ENCODE measurements at places on chromosomes 4 and X.

DNA sequence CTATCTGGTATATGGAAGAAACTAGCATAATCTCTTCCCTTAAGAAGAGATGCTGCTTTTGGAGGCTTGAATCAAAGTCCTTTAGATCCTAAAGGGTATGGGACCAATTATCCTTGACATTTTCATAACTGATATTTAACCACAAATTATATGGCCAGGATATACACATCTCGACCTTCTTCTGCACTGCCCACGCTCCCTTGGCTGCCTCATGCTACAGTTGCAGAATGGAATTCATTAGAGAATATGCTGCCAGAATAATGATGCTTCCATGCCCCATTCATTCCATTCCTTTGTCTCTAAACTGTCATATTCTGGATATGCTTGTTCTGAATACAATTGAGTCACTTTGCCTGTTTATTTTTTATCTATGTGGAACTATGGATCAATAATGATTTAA lies 157.1 kb upstream of the PACRGL start:
- DNase-seq: no peak

GRCh38 chr4:74023709-74024108 lies 14.8 kb downstream of the CXCL3 start:
- no peak for DNase-seq

DNA sequence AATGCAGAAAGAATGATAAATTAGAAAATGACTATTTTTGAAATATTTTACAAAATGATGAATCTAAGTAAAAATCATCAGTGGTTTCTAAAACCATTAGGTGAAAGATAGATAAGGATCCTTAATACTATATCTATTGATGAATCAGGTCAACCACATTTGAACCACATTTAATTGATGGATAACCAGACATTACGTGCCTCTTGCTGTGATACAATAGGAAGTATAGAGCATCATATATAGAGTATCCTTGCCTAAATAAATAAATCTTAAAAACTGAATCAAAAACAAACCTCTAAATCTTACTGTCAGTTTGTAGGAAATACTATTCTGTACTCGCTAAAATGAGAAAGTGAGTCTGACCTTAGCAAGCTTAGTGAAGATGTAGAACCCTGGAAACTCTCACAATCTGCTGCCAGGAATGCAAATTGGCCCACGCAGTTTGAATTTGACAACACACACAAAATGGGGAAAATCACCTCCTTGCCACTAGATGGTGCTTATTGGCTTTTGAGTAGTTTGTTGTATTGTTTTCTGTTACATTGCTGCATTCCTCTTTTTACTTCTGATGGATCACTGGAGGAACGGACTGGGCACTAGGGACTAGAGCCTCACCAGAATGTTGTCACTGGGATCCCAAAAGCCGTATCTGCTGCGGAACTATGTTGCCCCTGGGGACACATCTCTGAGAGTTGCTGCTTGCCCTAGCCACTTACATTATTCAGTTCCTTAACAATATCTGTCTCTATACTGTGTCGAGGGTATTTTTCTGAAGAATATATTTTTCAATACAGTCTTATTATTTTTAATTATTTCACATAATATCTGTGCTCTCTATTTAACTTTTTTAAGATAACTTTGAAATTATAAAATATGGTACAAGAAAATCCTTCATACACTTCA lies 25.4 kb upstream of the SLAIN2 start:
- DNase-seq: peak; percentile 25

GRCh38 chr4:48116582-48116981 lies 17.5 kb downstream of the TXK start:
- DNase-seq: no peak

DNA sequence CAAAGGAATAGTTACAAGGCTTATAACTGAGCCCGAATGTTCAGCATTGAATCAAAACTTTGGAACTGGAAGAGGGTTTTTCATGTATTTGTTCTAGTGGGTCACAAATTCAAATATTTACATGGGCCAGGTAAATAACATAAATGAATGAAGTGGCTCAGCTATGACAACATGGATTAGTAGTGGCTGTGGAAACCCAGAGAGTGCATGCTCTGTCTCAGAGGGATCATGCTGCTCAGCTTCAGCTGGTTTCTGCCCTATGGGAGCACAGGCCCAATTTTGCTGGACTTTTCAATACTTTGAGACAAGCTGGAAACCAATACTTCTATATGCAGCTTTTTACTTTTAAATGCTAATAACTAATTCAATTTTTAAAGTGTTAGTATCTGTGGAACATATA lies 394.0 kb upstream of the TEX13C start:
- DNase-seq: peak; percentile 40

DNA sequence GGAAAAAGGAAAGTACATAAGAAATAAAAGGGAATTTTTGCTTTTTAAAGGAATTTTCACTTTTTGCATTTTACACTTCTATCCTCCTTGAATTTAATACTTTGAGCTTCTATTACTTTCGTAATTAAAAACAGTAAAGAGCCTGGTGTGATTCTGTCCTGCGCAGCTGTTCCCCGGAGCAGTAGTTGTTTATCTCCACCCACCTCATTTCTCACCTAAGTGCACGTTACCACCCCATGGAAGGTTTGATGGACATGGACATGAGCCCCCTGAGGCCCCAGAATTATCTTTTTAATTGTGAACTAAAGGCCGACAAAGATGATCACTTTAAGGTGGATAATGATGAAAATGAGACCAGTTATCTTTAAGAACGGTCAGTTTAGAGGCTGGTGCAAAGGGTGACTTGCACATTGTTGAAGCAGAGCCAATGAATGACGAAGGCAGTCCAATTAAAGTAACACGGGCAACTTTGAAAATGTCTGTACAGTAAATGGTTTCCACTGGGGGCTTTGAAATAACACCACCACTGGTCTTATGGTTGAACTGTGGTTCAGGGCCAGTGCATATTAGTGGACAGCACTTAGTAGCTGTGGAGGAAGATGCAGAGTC lies 52.1 kb upstream of the TEX13D start:
- no peak for DNase-seq

- DNase-seq: no peak
These were observed 9.3 kb upstream of the SAT1 start for GRCh38 chrX:23773601-23774175.

GRCh38 chr4:139575072-139575471 lies 19.1 kb upstream of the SETD7 start:
- DNase-seq: no peak

DNA sequence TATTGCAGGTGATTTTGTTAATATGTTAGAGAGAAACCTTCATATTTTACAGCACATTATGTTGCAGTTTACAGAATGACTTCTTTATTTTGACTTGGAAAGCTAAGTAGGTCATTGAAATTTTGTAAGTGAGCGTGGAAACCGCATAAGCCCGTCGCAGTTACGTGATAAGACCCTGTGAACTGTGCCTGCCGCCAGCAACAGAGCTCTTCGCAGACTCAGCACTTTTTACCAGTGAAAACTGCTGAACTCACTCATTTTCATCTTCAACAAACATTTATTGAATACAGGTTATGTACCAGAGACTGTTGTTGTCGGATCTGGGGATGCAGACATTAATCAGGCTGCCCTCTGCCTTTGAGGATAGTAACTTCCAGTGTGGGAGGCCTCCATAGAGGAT lies 355.7 kb downstream of the HS3ST1 start:
- no peak for DNase-seq

GRCh38 chrX:45400027-45400779 lies 199.5 kb upstream of the DIPK2B start:
- DNase-seq: no peak

- no peak for DNase-seq
These were observed 464.9 kb upstream of the NWD2 start for GRCh38 chr4:36779601-36780000.

DNA sequence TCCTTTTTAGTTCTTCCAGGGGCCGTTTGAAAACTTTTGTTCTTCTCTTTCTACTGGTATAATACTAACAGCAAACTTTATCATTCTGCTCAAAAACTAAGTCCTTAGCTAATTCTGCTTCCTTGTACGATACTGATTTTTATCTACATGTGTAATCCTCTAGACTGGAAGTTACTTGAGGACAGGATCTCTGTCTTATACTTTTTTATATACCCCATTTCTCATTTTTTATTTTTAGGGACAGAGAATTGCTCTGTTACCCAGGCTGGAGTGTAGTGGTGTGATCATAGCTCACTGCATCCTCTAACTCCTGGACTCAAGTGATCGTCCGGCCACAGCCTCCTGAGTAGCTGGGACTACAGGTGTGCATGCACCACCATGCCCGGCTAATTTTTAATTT lies 2.2 kb downstream of the COX7B start:
- DNase-seq: no peak

GRCh38 chr4:40055511-40055862 lies 1.2 kb upstream of the N4BP2 start:
- no peak for DNase-seq

DNA sequence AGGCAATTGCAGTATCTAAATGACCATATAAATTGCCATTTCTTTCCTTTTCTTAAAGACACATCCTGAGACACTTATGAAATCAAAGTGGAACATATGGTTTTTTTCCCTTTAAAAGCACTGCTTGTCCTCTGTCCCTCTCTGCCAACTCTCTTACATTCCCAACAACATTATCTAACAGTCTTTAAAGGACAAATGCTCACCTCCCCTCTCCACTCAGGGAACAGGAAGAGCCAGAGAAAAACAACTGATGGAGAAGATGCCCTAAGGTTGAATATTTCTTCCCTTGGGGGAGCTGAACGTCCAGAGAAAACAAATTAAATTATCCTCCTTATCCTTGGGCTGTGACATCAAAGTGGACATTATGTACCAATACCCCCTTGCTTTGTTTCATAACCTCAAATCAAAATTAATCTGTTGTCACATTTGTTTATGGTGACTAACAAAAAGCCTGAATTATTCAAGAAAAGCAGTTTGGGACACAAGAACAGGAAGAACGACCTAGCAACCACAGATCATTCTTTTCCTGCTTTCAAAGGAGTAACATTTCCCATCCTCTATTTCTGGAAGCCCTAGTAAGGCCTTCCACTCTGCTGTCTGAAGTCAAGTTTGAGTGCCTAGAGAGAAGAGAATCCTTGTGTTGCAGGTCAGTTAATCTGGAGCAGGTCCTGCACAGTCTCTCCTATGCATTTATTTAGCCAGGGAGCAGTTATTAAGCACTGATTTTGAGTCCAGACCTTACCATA lies 52.6 kb upstream of the PAGE1 start:
- no peak for DNase-seq

DNA sequence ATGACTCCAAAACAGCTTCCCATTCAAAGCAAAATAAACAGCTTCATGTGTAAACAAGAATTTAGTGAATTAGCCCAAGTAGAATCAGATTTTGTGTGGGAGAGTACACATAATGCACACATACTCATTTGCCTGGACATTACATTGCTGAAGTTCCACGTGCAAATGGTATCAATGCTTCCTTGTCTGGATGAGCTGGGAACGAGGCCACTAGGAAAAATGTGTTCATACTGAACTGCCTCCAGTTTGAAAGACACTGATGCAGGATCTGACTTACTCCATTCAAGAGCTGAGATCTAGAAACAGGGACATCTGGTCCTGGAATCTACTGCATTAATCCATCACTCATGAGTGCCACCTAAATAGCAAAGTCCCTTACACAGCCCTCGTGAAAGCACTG lies 228.0 kb downstream of the APBB2 start:
- no peak for DNase-seq

GRCh38 chr4:183873409-183874185 lies 31.5 kb upstream of the STOX2 start:
- DNase-seq: no peak

DNA sequence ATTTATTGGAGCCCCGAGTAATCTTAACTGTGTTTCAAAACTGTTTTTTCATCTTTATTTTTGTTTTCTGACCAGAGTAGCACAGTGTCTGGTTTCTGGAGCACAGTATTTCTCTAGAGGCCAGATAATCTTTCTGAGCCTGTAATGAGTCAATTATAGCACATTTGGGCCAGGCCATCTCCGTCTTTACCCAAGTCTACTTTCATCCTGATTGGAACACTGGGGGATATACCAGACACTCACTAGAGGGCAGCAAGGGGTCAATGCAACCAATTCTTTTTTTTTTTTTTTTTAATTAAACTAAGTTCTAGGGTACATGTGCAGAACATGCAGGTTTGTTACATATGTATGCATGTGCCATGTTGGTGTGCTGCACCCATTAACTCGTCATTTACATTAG lies 282.0 kb downstream of the ARHGAP24 start:
- no peak for DNase-seq

DNA sequence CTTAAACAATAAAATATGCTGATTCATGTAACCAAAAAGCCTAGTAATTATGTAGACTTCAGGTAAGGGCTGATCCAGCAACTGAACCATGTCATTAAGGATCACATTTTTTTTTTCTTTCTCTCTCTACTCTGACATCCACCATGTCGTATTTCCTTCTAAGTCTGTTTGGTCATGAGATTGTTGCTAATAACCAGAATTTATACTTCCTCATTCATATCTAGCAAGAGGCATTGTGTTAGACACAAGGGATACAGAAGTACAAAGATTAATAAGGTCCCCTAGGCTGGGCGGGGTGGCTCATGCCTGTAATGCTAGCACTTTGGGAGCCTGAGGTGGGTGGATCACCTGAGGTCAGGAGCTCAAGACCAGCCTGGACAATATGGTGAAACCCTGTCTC lies 24.1 kb downstream of the PHEX start:
- no peak for DNase-seq

DNA sequence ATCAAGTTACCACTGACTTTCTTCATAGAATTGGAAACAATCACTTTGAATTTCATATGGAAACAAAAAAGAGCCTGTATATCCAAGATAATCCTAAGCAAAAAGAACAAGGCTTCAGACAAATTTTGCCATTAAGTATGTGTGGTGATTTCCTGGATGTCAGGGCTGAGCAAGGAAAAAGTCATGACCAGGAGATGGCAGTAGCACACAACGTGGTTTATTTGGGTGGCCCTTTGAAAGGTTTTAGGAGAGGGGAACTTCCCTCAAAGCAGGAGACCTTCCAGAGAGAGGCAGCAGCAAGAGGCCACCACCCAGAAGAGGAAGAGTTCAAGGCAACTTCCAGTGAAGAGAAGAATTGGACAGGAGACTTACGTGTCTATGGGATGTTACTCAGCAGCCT lies 18.1 kb upstream of the ZXDB start:
- no peak for DNase-seq

DNA sequence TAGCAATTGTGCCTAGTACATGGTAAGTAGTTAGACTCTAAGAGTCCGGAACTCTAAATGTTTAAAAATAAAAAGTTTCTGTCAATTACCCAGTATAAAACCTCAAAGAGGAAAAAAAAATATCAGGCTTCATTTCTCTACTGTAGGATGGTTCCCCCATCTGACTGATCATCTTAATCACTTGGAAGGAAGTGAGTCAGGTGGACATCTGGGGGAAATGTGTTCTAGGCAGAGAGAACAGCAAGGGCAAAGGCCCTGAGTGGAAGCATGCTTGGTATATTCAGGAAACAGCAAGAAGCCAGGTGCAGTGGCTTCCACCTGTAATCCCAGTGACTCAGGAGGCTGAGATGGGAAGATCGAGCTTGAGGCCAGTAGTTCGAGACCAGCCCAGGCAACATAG lies 2.9 kb upstream of the EIF1AX start:
- no peak for DNase-seq

- DNase-seq: no peak
These were observed 119.8 kb upstream of the GPC4 start for GRCh38 chrX:133535066-133535465.

All from NCI-H510A treated with DMSO at 0.1 percent for 48 hours (cell line).